ENCODE measurements at places on chromosomes 4 and X.

DNA sequence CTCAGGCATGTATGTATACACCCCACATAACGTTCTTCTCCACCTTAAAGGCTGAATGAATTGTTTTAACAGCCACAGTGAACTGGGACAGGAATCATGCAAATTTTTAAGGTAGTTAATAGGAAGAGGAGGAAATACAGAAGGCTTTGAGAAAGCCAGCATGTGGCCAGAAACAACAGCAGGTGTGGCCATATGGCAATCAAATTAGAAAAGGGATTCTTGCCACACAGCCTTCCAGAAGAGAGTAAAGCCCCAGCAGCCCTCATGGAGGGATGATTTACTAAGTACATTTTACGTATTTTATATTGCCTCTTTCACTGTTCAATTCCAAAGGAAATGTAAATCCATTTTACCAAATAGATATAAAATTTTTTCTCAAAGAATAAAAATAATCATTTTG lies 792.2 kb downstream of the ADGRL3 start:
- H3K4me1 ChIP-seq = peaks cover 15% of the 10 kb centered on the region
- DNase-seq = no peak
- H3K36me3 ChIP-seq = peaks cover 2% of the 10 kb centered on the region
- H3K27me3 ChIP-seq = no peaks in the 10 kb centered on the region
- H3K27ac ChIP-seq = no peak overlapping the region

DNA sequence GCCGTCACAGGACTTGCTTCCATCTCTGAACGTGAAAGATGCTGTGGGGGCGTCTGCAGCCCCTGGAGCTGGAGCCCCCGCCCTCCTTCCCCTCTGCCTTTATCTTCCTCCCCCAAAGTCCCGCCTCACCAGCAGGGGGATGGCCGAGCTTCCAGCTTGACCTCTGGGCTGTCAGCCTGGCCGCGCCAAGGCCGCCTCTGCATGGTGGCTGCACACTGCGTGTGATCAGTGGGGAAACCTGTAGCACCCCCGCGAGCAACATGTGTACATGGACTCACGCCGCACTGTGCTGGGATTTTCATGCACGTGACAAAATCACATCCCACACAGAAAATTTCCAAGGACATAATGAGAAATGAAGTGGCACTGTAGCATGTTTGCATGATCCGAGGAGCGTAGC lies 26.5 kb upstream of the PSAPL1 start:
- no peaks in the 10 kb centered on the region for H3K36me3 ChIP-seq
- no peak for DNase-seq
- H3K4me1 ChIP-seq = peaks cover 11% of the 10 kb centered on the region
- H3K27me3 ChIP-seq = no peaks in the 10 kb centered on the region
- no peak overlapping the region for H3K27ac ChIP-seq
- no peak overlapping the region for H3K4me3 ChIP-seq

GRCh38 chr4:142416121-142416520 lies 430.0 kb downstream of the INPP4B start:
- no peak overlapping the region for H3K27ac ChIP-seq
- H3K4me3 ChIP-seq = no peak overlapping the region

GRCh38 chrX:42776195-42776594 lies 1.8 kb downstream of the PPP1R2C start:
- no peaks in the 10 kb centered on the region for H3K27me3 ChIP-seq
- H3K27ac ChIP-seq = peak overlapping the region; percentile 4
- peaks cover 14% of the 10 kb centered on the region for H3K4me1 ChIP-seq
- DNase-seq = no peak
- H3K4me3 ChIP-seq = no peak overlapping the region

GRCh38 chrX:72366701-72367454 lies 61.2 kb upstream of the CITED1 start:
- H3K4me1 ChIP-seq = no peaks in the 10 kb centered on the region
- H3K4me3 ChIP-seq = no peak overlapping the region
- no peak overlapping the region for H3K27ac ChIP-seq
- H3K27me3 ChIP-seq = no peaks in the 10 kb centered on the region

- no peaks in the 10 kb centered on the region for H3K27me3 ChIP-seq
- peak overlapping the region; percentile 95 for H3K27ac ChIP-seq
- DNase-seq = no peak
- H3K4me3 ChIP-seq = no peak overlapping the region
Observed at GRCh38 chr4:3121596-3121995, 47.1 kb downstream of the HTT start.

GRCh38 chr4:168803732-168804131 lies 206.3 kb downstream of the CBR4 start:
- peak overlapping the region; percentile 54 for H3K27ac ChIP-seq
- DNase-seq = no peak
- H3K36me3 ChIP-seq = peaks cover 10% of the 10 kb centered on the region
- peaks cover 26% of the 10 kb centered on the region for H3K4me1 ChIP-seq
- no peaks in the 10 kb centered on the region for H3K27me3 ChIP-seq

GRCh38 chr4:140126261-140126660 lies 27.7 kb downstream of the MAML3 start:
- no peak overlapping the region for H3K4me3 ChIP-seq
- H3K36me3 ChIP-seq = no peaks in the 10 kb centered on the region
- H3K27me3 ChIP-seq = no peaks in the 10 kb centered on the region
- DNase-seq = no peak

DNA sequence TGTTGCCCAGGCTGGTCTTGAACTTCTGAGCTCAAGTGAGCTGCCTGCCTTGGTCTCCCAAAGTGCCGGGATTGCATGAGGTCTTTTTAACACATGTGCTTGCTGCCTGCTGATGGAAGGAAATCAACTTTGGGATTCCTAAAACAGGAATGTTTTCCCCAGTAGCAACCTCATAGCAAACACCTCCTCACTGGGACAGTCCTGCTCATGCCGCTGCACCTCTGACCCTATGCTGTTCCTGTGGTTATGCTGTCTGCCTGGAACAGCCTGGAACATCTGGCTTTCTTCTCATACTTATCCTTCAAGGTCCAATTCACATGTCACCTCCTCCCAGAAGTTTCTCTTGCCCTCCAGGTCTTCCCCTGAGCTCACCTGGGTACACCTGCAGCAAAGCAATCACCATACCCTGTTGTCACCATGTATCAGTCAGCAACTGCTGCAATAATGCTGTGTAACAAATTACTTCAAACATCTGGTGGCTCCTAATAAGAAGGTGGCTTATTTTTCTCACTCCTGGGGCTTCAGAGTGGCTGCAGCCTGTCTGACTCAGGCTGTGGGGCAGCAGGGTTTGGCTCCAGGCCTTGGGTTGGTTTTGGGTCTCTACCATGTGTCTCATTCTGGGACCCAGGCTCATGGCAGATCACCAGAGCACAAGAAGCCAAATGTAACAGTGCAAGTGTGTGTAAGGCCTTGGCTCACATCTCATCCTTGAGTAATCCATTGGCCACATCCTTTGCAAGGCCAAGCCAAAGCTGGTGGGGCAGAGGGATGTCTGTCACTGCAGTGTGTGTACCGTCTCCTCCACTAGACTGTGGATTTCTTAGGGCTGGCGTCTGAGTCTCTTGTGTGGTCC lies 59.4 kb upstream of the SORCS2 start:
- no peaks in the 10 kb centered on the region for H3K36me3 ChIP-seq
- no peak overlapping the region for H3K4me3 ChIP-seq
- no peak overlapping the region for H3K27ac ChIP-seq
- no peaks in the 10 kb centered on the region for H3K27me3 ChIP-seq
